ENCODE measurements at places on chromosomes 5 and 9. TPM values are rescaled to one million over a fixed set of nuclear protein-coding genes. Genes with fewer than 3 reads are reported as not detected.

GRCh38 chr9:120100595-120100994, 479.4 kb downstream of the CDK5RAP2 start:
- DNase-seq: no peak

DNA sequence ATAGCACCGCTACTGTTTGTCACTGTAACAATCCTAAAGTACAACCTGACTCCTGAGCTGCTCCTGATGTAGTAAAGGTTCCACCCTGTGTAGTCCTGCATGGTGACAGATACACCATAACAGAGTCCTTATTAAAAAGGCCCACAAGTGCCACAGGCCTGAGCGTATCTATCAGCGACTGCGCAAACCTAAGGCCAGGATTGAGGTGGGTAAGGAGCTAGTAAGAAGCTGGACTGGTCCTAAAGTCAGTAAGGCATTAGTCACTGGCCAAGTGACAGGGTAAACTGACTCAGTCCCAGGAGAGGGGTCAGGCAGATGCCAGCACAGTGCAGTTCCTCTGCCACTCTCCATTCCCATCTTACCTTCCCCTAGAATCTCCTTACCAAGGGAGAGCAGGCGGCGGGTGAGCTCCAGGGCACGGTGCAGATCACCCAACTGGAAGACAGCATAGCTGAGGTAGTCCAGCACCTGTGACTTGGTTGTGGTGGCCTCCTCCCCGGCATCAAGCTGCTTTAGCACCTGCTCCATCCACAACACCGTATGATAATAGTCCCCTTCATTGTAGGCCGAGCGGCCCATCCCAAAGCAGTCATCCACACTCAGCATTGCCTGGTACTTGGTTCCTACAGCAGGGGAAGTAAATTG, 17.6 kb downstream of the P4HA2 start:
- DNase-seq: no peak

GRCh38 chr5:95163079-95163478, 121.8 kb downstream of the MCTP1 start:
- no peak for DNase-seq

DNA sequence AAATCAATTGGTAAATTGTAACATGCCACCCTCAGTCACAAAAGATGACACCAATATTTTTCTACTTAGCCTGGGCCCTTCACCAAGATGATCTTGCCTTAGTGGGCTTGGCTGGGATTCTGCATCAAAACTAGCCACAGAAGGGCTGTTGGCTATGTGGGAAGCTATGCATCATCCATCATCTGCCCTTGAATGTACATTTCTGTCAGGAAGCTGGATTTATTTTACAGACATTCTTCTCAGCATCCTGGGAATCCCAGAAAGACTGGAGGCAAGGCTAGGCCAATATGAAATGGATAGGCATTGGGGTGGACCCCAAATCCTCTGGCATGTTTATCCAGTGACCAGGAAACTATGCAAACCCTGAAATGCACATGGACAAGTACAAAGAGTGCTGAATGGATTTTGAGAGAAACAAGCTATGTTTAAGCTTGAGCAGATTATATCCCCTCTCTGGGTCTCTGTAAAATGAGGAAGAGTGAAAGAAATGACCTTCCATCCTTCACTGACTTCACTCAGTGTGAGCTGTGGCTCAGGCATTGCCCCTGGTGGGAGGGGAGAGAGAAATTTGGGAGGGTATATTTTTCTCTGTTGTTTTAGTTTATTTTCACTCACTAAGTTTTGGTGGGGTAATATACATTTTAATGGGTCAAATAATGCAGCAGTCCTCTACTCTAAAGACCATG, 283.6 kb downstream of the EBF1 start:
- DNase-seq: no peak

DNA sequence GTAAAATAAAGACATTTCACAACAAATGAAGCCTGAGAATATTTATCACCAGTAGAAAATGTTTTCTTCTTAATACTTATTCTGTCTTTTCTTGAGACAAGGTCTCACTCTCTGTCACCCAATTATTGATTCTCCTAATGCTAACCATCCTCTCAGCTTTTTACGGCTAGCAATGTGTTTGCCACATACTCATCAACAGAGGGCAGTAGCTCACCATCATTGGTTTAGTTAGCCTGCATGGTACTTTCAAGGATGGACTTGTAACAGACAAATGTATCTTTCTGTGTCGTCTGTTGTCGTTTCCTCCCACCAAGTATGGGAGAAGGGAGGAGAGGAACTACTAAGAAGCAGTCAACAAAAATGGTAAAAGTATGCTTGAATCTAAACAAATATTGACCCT, 5.9 kb upstream of the ACO1 start:
- no peak for DNase-seq

GRCh38 chr9:73402081-73403028, 250.7 kb downstream of the ANXA1 start:
- DNase-seq: no peak

- DNase-seq: no peak
These were observed 63.9 kb downstream of the TTC39B start for GRCh38 chr9:15243081-15243480.

DNA sequence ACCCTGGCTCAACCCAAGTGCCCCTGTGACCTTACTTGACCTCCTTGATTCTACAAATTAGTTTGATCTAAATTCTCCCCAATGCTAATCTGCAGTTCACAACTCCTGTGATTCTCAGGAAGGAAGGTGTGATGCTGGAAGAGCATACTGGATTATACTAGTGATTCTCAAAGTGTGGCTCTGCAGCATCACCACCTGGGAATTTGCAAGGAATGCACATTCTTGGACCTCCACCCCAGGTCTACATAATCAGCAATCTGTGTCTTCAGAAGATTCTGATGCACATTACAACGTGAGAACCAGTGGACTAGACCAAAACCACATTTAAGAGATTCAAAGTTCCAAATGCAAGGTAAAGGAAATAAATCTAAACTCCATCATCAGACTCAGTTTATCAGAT, 198.6 kb downstream of the AGTPBP1 start:
- DNase-seq: no peak

DNA sequence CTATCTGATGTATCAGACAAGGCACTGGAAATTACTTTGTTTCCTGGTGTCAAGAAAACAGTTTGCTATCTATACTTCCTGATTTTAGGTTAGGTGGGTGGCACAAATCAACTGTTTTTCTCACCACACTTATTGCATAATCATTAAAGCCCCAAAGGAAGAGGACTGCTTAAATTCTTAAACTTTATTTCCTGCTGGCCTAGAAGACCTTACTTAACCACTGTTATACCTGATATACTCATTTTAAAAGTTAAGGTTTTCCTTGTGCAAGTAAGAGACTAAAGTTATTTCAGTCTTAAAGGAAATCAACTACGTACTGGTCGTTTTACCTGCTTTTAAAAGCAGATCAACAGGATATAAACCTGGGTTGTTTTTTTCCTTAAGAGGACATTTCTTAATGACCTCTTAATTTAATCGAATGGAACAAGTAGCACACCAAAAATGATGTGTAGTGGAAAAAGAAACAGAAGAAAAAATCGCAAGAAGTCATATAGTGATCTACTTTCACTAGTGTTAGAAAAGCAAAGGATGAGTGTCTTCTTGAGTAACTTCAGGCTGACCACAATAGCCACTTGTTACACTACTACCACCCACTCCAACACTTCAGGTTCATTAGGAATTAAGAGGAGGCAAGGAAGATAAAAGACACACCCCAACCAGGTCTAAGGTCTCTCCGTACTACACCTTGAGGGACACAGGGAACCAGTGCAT, 974 bp downstream of the CLINT1 start:
- no peak for DNase-seq

GRCh38 chr5:58090704-58091103, 369.2 kb downstream of the PLK2 start:
- no peak for DNase-seq

HBEGF gene
- 13.5 TPM for total RNA-seq

PCDHGA2 gene
- total RNA-seq: 6.2 TPM

Measured in breast epithelium (tissue), 4 donors.